ENCODE measurements at places on chromosomes 13 and 19.

DNA sequence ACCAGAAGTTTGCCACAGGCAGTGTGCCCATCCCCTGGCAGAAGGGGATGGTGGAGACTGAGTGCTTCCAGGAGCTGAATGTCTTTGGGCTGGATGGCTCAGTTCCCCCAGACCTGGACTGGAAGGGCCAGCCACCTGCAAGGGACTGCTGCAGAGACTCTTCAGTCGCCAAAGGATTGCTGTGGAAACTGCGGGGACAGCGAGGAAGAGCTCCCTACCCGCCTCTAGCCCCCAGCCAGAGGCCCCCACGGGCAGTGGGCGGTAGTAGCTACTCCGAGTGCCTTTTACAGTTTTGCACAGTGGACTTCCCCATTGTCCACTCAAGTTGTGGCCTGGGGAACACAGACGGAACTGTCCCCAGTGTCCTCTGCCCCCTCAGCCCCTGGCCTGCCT, 138.5 kb downstream of the ZDHHC20 start:
- no peak for DNase-seq

DNA sequence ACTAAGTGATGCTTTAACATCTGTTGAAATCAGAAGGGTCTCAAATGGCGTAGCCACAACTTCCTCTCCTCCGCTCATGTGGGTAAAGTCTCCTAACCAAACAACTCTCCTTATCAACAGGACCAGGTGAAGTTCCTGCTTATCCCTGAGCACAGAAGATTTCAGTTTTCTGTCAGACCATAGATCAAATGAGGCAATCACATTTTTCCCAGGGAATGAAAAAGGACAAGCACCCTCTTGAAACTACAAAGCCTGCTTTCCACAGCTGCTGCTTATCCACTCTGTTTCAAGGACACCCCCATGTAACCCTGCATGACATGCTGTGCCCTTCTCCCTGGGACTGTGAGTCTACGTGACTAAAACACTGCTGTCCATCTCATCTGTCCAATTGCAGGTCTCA, 788.3 kb upstream of the SLITRK5 start:
- no peak for DNase-seq

- peak; percentile 88 for DNase-seq
Observed at GRCh38 chr19:49896863-49897621, at the start of gene IL4I1. Gene IL4I1, minus strand, starts transcription at chr19:49896887. Its CDS starts 727 bp downstream, at chr19:49896160.

DNA sequence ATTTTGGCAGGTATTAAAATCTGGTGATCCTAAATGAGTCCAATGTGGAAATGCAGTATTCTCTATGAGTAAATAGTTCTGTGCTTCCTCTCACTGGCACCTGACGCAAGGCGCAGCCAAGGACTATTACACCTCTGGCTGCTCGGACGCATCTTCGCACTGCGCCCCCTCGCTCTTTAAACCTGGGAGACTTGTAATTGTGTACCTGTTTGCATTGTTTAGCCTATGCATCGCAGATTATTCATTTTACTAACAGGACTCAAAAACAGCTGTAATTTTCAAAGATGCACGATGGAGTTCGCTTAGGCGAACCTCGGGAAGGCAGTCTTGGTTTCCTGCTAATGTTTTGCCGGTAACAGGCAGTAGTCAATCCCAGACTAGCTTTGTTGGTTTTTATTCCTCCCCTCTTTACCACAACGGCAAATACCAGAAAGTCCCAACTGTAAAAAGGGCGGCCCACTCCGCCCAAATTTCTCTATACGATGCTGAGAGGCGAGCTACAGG, 113.2 kb downstream of the KCNRG start:
- no peak for DNase-seq

DNA sequence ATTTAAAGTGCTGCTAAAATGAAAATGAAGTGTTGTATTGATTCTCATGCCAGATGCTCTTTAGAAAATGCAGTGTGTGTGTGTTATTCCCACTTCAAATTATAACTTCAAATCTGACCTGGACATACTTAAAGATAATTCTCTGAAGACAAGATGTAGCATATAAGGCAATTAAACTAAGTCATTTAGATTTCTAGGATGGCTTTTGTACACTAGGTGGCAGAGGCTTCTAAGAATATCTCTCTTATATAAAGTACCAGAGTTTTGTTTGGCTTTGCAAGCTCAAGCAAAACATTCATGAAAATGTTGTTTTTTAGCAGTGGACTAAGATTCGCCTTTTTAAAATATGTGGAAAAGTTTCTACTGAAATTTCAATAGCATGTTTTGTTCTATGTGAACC, 407.2 kb downstream of the GPC5 start:
- no peak for DNase-seq

GRCh38 chr13:109974354-109974753, 188.0 kb upstream of the IRS2 start:
- DNase-seq: no peak

- DNase-seq: no peak
Observed at GRCh38 chr19:18842166-18842565, 10.4 kb downstream of the UPF1 start.

GRCh38 chr13:50951366-50951765, 41.8 kb downstream of the RNASEH2B start:
- no peak for DNase-seq

DNA sequence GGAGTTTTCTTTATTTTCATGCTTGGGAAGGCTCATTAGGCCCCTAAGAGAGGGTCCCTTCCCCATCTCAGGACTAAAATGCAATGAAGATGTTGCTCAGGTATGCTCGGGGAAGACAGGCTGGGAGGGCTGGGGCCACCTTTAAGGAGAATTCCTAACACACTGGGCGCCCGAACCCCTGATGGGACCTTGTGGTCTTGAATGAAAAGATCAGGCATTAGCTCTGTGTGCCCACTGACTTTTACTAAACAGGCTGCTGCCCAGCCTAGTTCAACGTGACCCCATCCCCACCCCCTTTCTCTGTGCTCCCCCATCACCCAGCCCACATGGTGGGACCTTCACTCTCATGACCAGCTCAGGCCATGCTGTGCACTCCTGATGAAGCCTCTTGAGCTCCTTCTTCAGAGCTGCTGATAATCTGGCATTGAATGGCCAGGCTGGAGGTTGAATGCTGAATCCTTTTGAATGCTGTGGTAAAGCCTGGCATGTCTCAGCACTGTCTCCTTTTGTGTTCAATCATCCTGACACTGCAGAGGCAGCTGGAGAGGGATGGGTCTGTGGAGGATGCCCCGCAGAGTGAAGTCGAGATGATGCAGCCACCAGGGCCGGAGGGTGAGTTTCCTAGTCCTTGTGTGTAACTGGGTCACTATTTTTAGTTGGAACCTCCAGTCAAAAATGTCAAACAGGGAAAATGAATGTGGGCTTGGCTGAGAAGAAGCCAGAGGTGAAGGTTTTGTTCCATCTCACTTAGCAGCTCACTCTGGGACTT, 209.1 kb downstream of the UQCRFS1 start:
- no peak for DNase-seq

GRCh38 chr19:49799798-49800376, 13.2 kb downstream of the FUZ start:
- no peak for DNase-seq

- DNase-seq: no peak
Observed at GRCh38 chr13:113537205-113537604, 46.7 kb upstream of the DCUN1D2 start.

DNA sequence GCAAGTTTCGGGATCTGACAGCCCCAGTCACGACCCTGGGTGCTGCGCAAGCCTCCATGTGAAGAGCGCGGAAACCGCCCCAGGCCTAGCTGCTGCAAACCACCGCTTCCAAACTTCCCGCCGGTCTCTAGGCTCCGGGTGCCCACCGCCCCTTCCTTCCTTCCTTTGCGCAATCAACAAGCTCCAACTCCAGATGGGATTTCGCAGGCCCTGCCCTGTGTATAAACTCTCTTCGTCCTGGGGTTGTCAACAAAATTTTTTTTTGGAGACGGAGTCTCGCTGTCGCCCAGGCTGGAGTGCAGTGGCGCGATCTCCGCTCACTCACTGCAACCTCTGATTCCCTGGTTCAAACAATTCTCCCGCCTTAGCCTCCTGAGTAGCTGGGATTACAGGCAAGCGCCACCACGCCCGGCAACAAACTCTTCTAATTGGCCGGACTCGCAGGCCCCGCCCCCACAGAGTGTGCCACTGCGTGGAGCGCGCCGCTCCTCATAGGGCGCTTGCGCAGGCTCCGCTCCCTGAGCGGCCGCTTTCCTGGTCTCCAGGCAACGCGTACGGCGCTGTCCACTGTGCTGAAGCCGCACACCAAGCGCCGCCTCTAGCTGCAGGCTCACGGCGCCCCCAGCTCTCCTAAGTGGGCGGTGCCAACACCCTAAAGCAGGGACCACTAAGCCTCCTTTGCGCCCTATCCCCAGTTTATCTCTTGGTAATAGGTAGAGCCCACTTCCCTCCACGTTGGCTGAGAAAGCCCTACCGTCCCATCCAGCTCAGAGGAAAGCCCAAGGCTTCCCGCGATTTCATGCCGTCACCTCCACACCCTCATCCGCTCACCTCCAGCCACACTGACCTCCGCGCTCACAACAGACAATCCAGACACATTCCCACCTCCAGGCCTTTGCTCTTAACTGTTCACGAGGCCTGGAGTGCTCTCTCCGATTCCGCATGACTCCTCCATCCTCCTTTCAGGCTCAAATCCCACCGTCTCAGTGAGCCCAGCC, 5.5 kb upstream of the QTRT1 start:
- DNase-seq: peak; percentile 84

DNA sequence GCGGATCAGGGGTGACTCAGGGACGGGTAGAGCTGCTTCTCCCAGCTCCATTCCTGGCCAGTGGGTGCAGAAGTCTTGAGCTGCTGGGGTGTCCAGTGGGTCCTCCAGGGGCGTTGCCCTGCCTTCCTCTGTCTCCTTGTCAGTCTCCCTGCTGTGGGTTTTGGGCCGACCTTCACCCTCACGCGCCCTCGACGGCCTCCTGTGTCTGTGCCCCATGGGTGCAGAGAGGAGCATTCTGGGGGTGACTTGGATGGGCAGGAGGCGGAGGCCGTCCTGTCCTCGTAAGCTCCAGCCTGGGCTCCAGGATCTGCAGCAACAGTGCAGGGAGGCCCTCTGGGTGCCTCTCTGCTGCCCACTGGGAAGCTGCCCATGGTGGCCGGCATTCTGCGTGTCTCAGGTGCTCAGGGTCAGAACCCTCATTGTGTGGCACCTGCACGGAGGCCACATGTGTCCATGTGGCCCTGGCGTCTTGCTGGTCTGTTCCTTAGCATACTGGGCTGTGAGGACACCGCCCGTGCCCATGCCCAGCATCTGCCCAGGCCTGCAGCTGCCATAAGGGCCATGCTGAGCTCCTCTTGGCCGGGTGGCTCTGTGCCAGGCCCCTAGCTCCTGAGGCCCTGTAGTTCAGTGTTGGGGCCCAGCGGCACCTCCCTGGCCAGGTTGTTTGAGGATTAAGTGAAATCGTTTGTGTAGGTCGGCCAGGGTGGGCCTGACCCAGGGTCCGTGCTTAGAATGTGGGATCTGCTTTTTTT, 17.3 kb downstream of the DOT1L start:
- no peak for DNase-seq

DNA sequence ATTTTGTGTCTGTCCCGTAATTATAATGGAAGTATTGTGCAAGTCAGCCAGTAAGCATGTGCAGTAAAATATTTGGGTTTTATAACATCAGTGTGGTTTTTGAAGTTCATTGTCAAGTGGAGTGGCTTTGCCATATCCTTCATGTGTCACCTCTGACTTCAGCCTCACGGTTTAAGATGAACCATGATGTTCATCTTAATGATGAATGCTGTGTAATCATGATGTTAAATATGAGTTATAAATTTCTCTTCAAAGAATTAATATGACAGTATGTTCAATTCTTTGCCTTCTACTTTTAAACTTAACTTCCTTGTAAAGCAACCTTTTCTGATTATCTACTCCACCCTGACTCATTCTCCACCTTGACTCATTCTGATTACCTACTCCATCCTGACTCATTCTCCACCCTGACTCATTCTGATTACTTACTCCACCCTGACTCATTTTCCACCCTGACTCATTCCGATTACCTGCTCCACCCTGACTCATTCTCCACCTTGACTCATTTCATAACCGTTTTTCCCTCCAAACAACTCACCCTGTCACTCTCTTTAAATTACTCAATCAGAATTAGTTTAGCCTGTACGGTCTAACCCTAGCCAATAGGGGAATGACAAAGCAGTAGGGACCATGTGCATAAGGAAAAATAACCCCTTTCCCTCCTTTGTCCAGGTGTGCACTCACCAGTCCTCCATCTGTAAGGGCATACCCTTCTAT, 50.3 kb upstream of the ANKRD10 start:
- no peak for DNase-seq

- DNase-seq: no peak
Observed at GRCh38 chr13:42334329-42334706, 62.4 kb downstream of the AKAP11 start.

GRCh38 chr19:2579678-2580280, 103.9 kb downstream of the GADD45B start:
- no peak for DNase-seq

DNA sequence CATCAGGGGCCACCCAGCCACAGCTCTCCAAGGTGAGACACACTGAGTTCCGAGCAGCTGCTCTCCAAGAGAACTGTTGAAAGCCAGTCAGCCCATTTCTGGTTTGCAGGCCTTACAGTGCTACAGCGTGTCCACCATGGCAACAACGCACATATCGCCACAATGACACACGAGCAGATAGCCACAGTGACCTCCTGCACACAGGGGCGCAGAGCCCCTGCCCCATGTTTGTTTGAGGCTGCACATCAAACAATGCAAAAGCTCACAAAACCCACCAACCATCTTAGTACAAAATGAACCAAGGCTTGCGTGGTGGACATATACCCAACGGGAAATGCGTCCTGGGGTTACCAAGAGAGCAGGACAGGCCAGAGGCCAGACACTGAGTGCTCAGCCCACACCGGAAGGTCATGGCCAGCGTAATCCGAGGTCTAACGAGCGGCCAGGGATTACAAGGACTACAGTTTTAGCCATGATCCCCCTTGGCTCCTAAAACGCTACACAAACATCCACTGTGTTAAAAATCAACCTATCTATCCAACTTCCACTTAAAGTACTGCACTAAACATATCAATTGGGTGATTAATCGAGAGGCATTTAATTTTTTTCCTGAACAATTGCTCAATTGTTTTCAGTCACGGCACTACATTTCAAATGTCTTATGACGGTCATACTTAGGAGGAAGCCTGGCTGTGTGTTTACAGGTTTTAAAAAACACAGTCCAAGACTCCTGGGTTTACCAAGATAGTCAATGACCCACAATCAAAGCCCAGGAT, 56.0 kb downstream of the STK24 start:
- DNase-seq: no peak

GRCh38 chr19:18086590-18087138, at the start of gene IL12RB1:
Gene IL12RB1, minus strand, starts transcription at chr19:18086934. Its CDS starts 111 bp downstream, at chr19:18086823.
- DNase-seq: peak; percentile 75

DNA sequence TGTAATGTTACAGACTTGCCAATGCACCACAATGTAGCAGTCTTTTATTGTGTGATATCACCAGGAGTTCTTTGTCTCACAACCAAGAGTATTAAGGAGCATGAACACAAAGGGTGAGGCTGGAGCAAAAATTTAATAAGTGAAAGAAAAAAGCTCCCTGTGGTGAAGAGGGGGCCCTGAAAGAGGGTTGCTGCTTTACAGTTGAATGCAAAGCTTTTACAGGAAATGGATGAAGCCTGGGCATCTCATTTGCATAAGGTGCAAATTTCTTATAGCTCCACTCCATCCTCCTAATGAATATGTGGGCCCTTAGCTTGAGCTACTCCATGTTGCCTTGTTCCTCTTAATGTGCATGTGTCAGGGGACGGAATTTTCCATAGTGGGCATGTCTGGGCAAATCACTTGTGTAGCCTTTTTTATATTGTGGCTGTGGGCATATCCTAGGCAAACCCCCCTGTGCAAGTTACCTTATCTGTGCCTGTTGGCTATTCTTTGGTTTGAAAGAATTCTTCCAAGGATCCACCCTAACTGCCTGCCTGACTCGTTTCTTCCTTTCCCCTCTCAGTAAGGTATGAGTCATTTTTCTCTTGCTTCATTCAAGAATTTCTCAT, 45.3 kb upstream of the TRPC4 start:
- DNase-seq: no peak

GRCh38 chr13:110037925-110038573, 251.7 kb upstream of the IRS2 start:
- no peak for DNase-seq

Measured in CD4-positive, alpha-beta memory T cell (primary cell).